Neural cell (in vitro differentiated cells): ENCODE measurements at places on chromosomes 12 and 14. TPM values are rescaled to one million over a fixed set of nuclear protein-coding genes. Genes with fewer than 3 reads are reported as not detected.

CMKLR1 gene
- 0.06 TPM in 1 of 2 replicates, not detected in the other for polyA plus RNA-seq

CFAP54 gene
- polyA plus RNA-seq = 0.44 and 1.1 TPM in 2 replicates

RFX4 gene
- 0.22 TPM in 1 of 2 replicates, not detected in the other for polyA plus RNA-seq

DTX1 gene
- 30.7 and 42.8 TPM in 2 replicates for polyA plus RNA-seq

TSPAN8 gene
- polyA plus RNA-seq = not detected in 2 replicates

CLEC2A gene
- not detected in 2 replicates for polyA plus RNA-seq

SLC7A8 gene
- polyA plus RNA-seq = 0.21 and 1.7 TPM in 2 replicates

SMIM41 gene
- polyA plus RNA-seq = not detected in 2 replicates
